ENCODE measurements at places on chromosomes 6 and 20. TPM values are rescaled to one million over a fixed set of nuclear protein-coding genes. Genes with fewer than 3 reads are reported as not detected.
A peak's percentile ranks its signal among the peaks of the same experiment; 100 is the strongest.

NFKBIE gene
- total RNA-seq: not detected

DNA sequence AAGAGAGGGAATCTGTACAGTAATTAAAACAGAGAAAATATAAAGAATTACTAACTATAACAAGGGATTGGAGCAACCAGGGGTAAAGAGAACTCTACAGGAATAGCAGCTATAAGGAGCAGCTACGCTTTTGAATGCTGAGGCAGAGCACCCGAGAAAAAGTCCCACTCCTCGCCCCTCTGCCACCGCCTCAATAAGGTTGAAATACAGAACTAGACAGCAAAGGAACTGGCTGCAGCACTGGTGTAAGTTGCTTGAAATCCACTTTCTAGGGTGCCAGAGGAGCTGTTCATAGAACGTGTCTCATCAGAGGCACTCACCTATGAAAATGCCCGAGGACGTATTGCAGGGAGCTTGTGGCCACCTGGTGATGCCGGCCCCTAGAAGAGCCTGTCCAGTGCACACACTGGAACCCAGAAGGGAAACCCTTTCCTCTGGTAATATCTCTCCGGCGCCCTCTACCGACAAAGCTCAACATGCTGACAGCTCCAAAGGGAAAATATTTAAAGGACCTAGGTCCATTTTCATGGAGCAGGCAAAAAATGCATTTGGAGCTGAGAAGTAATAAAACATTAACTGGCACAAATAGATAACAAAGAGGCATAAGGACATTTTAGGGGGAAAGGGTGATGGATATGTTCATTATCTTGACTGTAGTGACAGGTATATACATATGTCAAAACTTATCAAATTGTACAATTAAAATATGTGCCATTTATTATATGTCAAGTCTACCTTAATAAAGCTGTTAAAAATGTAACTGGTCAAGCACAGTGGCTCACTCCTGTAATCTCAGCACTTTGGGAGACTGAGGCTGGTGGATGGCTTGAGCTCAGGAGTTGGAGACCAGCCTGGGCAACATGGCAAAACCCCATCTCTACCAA lies 137.4 kb upstream of the HDAC2 start:
- peak; percentile 74 for DNase-seq

- no peak for DNase-seq
Observed at GRCh38 chr20:45444050-45444449, 25.5 kb upstream of the WFDC2 start.

ITCH gene
- 138 TPM for total RNA-seq

- peak; percentile 94 for DNase-seq
Observed at GRCh38 chr20:2767768-2768631, 32.4 kb downstream of the CPXM1 start.

GRCh38 chr6:166559211-166559610 lies 27.3 kb downstream of the RAMACL start:
- no peak for DNase-seq

DNA sequence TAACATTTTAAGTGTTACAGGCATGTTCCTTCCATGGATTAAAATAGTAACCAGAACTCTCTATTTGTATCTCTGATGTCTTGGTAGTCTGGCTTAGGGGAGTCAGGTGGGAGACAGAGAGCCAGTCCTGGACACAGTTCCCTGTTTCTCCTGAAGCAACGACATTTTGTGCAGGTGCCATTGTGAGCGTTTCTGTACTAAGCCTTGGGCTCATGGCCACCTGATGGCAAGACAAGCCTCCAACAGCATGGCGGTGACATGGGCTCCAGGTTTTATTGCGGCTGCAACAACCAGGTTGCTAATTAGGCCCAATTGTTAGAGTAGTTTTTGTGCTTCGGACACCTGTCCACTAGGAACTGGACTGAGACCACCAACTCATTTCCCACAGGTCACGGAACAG lies 105.3 kb downstream of the PRDM13 start:
- DNase-seq: no peak

GRCh38 chr6:13252790-13253189 lies 75.5 kb downstream of the TBC1D7 start:
- no peak for DNase-seq

- no peak for DNase-seq
Observed at GRCh38 chr6:110629153-110629552, 152.7 kb upstream of the SLC22A16 start.

- DNase-seq: no peak
Observed at GRCh38 chr6:109875973-109876372, 102.1 kb upstream of the GPR6 start.

DNA sequence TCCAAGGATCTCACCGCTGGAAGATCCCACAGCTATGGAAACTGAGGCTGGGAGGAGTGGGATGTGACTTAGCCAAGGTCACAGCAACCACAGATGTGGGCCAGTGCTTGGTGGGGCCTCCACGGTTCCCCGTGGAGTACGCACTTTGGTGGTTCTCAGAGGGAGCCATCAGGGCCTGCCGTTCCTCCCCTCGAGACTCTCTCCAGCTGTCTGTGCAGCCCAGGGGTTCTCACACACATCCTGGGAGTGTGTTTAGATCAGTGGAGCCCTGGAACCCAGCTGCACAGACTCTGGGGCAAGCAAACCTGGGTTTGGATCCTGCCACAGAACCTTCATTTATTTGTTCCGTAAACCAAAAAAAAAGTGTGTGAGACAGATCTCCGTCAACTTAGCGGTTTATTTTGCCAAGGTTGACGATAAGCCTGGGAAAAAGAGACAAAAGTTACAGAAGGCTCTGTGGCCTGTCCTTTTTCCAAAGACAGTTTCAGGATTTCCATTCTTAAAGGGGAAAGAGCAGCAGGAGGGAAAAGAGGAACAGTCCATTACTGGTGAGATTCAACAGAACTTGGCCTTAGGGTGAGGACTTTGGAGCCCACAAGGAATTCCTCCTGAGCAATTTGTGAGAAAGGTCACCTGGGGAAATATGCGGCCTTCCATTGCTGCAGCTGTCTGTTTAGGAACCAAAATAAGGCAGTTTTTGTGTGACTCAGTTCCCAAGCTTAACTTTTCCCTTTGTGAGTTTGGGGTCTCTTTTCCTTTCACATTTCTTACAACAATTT lies 13.6 kb upstream of the MYMX start:
- no peak for DNase-seq

DNA sequence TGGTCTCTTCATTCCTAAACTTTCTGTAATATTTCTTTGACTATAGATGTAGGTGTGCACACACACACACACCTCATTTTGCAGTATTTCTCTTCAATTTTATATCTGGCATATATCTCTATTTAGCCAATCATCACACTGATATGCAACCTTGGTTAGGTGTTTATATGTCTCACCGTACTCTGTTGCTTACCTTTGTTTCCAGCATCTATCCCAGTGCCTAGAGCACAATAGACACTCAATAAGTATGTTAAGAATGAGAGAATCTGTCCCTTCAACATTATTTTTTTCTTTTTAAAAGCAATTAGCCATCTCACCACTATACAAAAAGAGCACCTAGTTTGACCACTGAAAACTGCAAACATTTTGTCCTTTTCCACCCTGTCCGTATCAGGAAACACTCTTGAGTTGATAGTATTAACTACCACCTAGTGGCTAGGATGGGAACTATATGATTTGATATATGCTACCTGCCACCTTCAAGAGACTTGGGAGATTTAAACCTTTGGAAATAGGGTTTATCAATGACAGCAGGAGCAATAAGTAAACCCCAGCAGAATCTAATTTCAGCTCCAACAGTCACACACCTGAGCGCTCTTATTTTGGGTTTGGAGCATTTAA lies 48.7 kb upstream of the RSPO3 start:
- DNase-seq: peak; percentile 45

ANGPT4 gene
- 1.8 TPM for total RNA-seq

PRR18 gene
- total RNA-seq: not detected

MCHR2 gene
- total RNA-seq: not detected

GRCh38 chr6:33744895-33745546 lies 1.7 kb downstream of the IP6K3 start:
- no peak for DNase-seq

GRCh38 chr6:35686873-35687555 lies 1.7 kb downstream of the FKBP5 start:
- no peak for DNase-seq

ENTPD6 gene
- total RNA-seq: 44.2 TPM

ETV7 gene
- not detected for total RNA-seq

PHACTR1 gene
- not detected for total RNA-seq

C6orf118 gene
- not detected for total RNA-seq

- DNase-seq: no peak
Observed at GRCh38 chr20:44304383-44304782, 6.6 kb downstream of the FITM2 start.

- DNase-seq: peak; percentile 76
Observed at GRCh38 chr6:89368999-89369398, 16.5 kb upstream of the UBE2J1 start.

- DNase-seq: no peak
Observed at GRCh38 chr20:61252601-61253263, 671 bp downstream of the CDH4 start.

ADGRF4 gene
- total RNA-seq: not detected

GRCh38 chr20:17664025-17664633 lies 17.9 kb downstream of the RRBP1 start:
- no peak for DNase-seq

- DNase-seq: no peak
Observed at GRCh38 chr6:47485491-47486135, 8.0 kb downstream of the CD2AP start.

DNA sequence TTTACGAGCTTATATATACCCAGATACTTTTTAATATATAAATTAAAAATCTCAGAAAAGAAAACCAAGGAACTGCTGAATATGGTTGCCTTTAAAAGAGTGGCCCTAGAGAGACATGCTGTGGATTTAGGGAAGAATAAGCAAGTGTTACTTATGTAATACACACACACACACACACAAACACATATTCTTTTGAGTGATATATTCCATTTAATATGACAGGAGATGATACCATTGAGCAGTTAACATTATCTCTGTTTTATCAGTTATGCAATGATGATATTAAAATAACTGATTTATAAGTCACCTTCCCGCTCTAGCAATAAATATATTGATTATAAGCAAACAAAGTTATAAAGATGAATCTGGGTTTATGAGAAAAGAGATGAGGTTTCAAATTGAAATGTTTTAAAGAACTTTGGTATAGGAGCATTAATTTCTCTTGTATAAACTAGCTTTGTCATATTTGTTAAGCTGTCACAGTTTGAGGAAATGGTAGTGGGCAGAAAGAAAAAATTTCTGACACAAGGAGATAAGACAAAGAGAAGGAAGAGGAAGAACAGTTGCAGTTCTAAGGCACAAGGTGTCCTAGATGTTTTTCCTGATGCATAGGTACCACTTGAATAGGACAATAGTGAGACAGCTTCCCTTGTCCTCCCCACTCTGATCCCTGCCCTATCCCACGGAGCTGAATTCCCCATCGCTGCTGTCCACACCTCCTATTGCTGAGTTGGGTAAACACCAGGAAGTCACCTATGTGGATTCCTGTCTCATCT lies 26.4 kb downstream of the GPX5 start:
- DNase-seq: no peak

DNA sequence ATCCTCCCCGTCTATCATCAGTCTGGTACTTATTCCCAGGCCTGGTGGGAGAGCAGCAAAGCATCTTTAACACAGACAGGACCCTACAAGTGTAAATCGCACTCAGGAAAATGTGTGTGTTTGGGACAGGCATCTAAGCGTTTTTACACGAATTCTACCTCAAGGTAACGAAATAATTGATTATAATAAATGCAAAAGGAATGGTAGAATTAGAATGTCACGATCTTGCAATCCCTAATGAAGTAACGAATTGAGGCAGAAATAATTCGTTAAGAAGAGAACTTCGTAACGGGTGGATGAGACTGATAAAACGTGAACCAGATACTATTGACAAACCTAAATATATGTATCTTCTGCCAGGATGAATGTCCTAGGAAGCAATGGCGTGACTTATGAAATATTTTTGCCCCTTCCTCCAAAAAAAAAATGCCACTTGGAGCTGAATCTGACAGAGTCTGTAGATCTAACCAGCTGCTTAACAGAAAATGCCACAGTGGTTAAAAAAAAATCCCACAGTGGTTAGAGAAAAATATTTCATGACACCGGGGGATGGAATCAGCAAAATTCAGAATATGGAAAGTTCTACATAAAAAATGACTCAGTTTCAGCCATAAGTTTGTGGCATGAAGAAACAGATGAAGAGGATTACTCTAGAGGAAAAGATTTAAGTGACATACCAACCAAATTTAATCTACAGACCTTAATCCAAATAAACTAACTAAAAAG lies 68.7 kb downstream of the F13A1 start:
- no peak for DNase-seq

DNA sequence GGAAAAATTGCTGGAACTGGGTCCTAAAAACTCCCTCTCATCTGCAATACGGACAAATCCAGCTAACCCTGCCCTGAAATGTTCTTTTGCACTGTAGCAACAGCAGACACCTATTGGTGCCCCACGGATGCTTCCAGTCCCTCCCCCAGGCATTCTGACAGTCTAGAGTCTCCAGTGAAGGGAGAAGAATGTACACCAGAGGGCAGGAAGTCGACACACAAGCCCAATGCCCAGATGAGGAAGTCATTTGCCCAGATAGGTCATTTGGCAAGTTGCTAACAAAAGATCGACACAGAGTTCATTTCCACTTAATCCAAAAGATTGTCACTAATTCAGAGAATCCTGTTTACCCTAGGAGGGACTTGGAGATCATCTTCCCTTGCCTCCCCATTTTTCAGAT lies 293.0 kb upstream of the PRDM1 start:
- no peak for DNase-seq

DNA sequence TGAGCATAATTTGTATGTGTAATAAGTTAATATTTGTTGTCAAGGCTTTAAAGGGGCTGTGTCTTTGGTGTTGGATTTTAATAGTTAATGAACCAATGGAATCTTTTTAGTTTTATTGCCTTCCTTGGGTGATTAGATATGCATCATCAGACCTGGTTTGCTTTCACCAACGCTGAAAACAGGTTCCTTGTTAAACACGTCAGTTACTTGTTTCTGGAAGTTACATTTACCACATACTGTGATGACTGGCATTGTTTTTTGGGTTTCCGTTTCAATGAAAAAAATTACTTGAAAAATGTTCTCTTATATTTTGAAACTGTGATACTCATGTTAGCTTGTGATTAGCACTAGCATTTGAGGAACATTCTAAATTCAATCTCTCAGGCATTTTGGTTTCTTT lies 58.6 kb upstream of the RNF144B start:
- no peak for DNase-seq

- DNase-seq: no peak
Observed at GRCh38 chr6:117600008-117600743, 2.1 kb downstream of the GOPC start.

DNA sequence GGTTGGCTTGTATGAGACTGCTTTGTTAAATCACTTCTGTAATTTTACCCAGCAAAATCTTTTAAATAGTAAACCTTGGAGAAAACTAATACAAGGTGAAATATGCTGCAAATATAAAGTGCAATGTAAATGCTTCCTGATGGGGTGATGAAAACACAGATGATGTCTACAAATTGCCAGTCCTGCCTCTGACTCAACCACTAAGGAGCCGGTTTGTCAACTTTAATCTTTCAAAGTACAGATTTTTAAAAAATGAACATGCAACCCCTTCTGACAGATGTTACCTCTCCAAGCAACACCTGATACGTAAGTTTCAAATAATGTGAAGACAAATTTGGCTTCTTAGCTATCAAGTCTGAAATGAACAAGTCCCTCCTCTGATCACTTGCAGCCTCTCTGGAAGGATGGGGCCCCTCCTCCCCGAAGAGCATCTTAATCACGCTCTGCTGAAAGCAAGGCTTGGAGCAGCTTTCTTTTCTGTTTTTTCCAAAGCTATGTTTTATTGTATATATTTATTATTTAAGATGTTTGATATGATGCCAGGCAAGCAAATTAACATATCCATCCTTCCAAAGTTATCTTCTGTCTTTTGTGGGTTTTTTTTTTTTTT lies 196.0 kb downstream of the MYLK4 start:
- DNase-seq: no peak
